Mesangial cell (primary cell): ENCODE measurements at places on chromosomes 4 and X. TPM values are rescaled to one million over a fixed set of nuclear protein-coding genes. Genes with fewer than 3 reads are reported as not detected.

IL9R gene
- not detected in 2 replicates for total RNA-seq

XK gene
- 0.13 and 0.16 TPM in 2 replicates for total RNA-seq

NEXMIF gene
- total RNA-seq: under 0.01 and 0.13 TPM in 2 replicates

HPRT1 gene
- total RNA-seq: 6.1 and 15.3 TPM in 2 replicates

PNMA5 gene
- total RNA-seq: not detected in 2 replicates

CFP gene
- total RNA-seq: 0.13 and 0.16 TPM in 2 replicates

ARMCX1 gene
- total RNA-seq: 10.9 and 14.6 TPM in 2 replicates

TMEM154 gene
- total RNA-seq: 5.5 and 12.1 TPM in 2 replicates

FAM184B gene
- total RNA-seq: not detected in 2 replicates

RAB9B gene
- 0.16 and 0.51 TPM in 2 replicates for total RNA-seq
